ENCODE measurements at places on chromosomes 16 and 17.

- DNase-seq: no peak
These were observed 2.5 kb upstream of the HEATR9 start for GRCh38 chr17:35870906-35871819.

DNA sequence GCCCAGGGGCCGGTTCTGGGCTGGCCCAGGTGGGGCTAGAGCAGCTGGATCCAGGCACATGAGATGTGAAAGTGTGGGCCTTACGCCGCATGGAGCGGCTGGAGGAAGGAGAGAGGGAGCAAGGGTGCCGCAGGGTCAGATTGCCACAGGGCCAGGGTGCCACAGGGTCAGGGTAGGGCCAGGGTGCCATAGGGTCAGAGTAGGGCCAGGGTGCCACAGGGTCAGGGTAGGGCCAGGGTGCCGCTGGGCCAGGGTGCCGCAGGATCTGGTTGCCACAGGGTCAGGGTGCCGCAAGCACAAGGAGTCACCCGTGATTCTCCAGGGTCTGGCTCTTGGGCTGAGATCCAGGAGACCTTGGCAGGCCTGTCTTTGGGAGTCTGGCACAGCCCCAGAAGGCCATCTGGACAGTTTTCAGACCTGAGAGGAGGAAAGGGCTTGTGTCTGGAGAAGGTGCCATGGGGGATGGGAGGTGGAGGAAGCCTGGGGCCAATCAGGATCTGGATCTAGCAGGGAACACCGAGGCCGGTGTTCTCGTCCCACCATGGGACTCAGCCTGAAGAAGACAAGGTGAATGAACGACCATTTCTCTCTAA is 13.1 kb upstream of the LASP1NB start:
- DNase-seq: no peak

- no peak for DNase-seq
These were observed 12.5 kb upstream of the RBBP6 start for GRCh38 chr16:24526701-24527495.

- no peak for DNase-seq
These were observed 26.6 kb downstream of the UNK start for GRCh38 chr17:75811174-75811573.

GRCh38 chr17:41777157-41777573 is 9.3 kb downstream of the JUP start:
- no peak for DNase-seq
